ENCODE measurements at places on chromosomes 7 and 10.

DNA sequence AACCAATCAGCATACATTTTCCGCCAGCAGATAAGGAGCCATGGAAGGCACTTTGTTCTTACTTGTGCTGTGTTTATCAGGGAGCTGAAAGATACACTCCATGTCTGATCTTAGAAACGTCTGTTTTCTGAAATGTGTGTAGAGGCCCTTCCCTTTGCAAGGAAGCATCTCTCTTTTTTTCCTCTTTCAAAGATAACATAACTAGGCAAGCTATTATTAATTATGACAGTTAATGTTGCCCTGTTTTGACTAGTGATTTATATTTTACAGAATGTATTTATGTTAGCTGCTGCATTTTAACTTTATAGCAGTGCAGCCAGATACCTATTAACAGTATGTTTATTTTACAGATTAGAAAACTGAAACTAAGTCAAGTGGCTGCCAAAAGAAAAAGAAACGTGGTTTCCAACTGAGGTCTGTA lies 683.2 kb upstream of the IGFBP3 start:
- no peak for DNase-seq

DNA sequence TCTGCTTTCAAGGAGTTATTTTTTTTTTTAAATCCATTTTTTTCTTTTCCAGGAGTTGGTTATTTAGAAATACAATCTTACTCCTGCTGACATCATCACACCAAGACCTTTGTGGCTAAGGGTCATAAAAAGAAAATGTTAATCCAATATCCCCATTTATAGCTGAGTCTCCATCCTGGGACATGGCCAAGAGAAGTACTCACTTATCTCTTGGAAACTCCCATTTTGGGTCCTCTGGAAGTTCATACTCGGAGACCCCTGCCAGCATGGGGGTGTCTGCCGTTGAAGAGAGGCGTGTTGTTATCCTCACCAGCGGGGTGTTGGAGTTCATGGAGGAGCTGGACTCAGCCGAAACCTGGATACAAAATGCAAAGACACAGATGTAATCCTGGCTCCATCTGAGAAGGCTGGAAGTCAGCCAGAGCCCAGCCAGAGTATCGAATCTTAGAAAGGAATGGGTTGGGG lies 94.6 kb downstream of the FGFR2 start:
- no peak for DNase-seq

GRCh38 chr10:129756912-129757901 lies 206.9 kb downstream of the EBF3 start:
- DNase-seq = no peak

GRCh38 chr7:122304319-122304975 lies at the start of gene FEZF1:
Gene FEZF1, minus strand, starts transcription at chr7:122304750. Its CDS starts 313 bp downstream, at chr7:122304437.
- DNase-seq = no peak

DNA sequence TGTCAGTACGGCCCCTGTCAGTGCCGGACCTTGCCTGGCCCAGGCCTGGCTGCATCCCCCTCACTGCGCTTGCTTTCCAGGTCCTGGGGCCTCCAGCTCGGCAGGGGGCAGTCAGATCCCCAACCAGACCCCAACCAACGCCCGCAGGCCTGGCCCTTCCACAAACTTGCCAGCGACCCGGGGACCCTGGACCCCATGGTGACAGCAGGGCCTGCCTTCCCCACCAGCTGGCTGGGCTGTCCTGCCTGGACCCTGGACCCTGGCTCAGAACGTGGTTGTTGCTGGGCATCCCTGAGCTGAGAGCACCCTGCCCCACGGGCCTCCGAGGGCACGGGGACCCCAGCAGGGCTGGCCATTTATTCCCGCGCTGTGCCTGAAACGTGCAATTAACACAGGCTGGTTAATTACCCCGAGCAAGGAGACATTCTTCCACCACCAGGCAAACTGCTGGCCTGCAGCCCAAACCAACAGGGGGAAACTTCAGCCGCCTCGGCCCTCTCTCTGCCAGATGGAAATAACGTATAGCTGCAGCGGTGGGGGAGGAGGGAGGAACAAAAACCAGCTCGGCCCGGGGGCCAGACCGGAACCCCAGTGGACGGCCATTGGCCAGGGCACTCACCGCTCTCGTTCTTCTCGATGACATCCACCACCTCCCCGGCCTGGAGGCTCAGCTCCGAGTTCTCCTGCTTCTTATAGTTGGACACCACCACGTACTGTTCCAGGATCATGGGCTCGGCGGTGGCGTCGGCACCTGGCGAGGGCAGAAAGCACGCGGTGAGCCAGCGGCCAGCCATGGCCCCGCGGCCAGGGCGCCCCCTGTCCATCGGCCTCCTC lies 167.1 kb downstream of the NEURL1 start:
- DNase-seq = no peak

- no peak for DNase-seq
Observed at GRCh38 chr7:95520136-95520535, 34.4 kb downstream of the ASB4 start.

- no peak for DNase-seq
Observed at GRCh38 chr7:105157278-105157677, 143.3 kb downstream of the KMT2E start.

DNA sequence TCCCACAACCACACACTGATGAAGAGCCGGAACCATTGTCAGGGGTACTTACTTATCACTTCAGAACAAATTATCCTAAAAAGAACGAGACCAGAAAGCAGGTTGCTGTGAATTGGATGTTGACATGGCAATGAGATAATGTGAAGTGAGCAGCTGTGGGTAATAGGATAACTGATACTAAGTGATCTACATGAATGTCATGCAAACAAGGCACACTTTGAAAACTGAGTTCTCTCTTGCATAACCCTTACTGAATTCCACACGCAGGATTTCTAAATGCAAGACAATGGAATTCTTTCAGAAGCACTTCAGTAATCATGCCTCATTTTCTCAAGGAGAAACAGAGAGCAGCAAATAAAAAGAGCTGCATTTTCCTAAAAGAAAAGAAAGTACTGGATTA lies 242.5 kb upstream of the TMEM229A start:
- no peak for DNase-seq

DNA sequence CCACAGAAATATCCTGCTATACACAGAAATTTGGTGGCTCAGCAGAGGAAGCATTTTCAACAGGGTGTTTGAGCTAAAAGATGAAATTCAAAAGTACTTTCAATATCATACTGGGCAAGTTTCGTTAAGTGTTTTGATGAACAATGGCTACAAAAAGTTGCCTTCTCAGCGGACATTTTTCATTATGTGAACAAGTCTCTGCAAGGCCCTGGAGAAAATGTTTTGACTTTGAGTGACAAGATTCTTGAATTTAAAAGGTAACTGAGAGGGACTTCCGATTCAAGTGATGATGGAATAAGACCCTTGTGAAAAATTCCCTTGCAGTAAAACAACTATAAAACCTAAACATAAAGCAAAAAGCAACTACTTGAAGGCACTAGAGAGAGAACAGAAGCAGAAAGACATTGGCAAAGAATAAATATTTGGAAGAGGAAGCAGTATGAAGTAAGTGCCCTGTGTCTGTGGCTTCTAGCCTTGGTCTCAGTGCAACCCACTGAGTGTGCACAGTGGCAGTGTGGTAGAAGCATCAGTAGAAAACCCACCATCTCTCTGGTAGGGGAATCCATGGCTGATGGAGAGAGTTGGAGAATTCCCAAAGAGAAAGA lies 62.5 kb upstream of the NAMPT start:
- no peak for DNase-seq

- DNase-seq = no peak
Observed at GRCh38 chr7:150715293-150715692, 1.1 kb upstream of the GIMAP1 start.

GRCh38 chr7:106844279-106844997 lies 20.6 kb upstream of the PIK3CG start:
- no peak for DNase-seq

DNA sequence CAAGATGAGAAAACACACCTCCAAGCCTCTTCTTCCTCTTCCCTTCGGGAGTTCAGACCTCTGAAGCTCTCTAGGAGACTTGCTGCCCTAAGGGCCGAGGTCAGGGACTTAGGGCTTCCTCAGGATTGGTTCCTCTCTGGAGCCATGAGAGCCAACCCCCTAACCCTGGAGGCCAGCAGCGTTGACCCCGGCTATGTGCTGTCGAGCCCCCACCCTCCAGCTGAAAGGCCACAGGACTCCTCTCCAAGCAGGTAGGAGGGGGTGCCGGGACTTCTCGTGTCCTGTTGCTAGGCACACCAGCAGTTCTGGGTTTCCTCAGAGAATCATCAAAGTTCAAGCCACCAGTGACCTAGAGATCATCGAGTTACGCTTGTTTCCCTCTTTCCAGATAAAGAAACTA lies 87.4 kb downstream of the ARHGAP22 start:
- no peak for DNase-seq

DNA sequence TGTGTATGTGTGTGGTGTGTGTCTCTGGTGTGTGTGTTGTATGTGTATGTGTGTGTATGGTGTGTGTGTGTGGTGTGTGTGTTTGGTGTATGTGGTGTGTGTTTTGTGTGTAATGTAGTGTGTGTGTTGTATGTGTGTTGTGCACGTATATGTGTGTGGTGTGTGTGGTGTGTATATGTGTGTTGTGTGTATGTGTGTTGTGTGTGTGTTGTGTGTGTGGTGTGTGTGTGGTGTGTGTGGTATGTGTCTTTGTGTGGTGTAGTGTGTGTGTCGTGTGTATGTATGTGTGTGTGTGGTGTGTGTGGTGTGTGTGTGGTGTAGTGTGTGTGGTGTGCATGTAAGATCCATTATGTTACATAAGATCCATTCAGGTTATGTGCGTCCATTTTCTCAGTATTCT lies 21.9 kb upstream of the VIPR2 start:
- DNase-seq = no peak

- no peak for DNase-seq
Observed at GRCh38 chr7:23216021-23216420, 30.6 kb upstream of the GPNMB start.

GRCh38 chr7:85025312-85025756 lies 161.5 kb downstream of the SEMA3D start:
- no peak for DNase-seq

GRCh38 chr10:75099952-75100763 lies 11.3 kb upstream of the SAMD8 start:
- DNase-seq = peak; percentile 55

DNA sequence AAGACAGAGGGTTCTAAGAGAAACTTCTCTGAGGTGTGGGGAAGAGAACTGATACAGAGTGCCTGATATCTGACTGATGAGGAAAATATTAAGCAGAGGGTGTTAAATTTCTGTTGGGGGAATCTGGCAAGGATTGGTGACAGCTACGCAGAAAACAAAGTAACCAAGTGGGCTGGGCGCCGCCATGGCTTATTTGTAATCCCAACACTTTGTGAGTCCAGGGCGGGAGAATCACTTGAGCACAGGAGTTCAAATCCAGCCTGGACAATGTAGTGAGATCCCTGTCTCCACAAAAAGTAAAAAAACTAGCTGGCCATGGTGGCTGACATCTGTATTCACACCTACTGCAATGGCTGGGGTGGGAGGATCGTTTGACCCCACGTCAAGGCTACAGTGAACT lies 2.1 kb upstream of the C7orf25 start:
- no peak for DNase-seq

- no peak for DNase-seq
Observed at GRCh38 chr10:103739039-103739764, 116.2 kb downstream of the SH3PXD2A start.

DNA sequence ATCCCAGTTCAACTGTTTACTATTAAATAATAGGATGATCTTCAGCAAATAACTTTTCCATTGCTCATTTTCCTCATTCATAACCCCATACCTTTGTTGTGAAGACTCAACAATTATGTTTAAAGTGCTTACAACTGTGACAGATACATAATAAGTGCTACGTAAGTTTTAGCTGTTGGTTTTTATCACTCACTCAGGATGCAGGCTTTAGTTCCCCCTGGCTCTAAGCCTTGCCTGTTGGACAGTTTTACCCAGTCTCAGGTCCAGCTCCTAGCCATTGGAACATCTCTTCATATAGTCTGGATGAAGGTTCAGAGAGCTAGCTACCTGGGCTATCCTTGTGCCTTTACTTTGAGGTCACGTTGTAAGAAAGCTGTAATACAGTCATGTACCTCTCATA lies 353.2 kb downstream of the CRPPA start:
- no peak for DNase-seq

DNA sequence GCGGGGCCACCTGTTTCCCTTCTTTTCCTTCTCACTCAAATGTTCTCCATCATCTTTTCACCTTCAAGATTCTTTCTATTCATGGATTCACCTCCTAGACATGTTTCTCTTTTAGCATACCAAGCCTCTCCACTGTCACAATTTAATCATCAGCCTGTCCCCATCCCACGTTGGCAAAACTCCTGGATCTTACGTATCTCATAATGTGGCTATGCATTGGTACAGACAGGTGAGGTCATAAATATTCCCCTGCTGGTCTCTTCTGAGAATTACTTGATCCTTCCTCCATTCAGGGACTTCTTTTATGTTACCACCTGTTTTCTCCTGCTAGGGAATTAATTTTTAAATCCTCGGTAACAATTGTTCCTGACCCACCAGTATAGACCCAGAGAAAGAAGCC lies 262.6 kb upstream of the NEBL start:
- DNase-seq = no peak

- DNase-seq = no peak
Observed at GRCh38 chr7:137371616-137372015, 28.1 kb upstream of the PTN start.

DNA sequence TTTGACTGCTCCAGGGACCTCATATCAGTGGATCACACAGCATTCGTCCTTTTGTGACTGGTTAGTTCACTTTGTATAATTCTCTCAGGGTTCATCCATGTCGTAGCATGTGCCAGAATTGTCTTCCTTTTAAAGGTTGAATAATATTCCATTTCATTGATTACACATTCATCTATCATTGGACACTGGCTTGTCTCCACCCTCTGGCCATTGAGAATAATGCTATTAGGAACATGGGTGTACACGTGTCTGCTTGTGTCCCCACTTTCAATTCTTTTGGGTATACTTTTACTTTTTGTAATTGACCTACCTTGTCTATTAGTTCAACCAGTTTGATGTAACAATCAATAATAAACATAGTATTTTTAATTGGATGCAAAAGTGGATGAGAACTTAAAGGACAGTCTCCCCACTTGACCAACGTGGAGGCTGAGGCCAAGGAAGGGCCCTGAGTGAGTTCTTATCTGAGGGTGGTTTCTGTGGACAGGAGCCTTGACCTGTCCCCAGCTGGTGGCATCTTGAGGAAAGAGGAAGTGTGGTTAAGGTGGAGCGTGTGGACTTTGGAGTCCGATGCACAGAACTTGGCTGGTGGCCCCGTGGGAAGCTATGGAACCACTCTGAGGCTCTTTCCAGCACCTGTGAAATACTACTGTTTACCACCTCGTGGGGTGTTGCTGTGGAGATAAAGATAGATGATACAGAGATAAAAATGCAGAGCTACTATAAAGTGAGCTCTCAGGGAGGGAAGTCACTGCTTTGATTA lies 16.6 kb downstream of the WDFY4 start:
- DNase-seq = no peak

DNA sequence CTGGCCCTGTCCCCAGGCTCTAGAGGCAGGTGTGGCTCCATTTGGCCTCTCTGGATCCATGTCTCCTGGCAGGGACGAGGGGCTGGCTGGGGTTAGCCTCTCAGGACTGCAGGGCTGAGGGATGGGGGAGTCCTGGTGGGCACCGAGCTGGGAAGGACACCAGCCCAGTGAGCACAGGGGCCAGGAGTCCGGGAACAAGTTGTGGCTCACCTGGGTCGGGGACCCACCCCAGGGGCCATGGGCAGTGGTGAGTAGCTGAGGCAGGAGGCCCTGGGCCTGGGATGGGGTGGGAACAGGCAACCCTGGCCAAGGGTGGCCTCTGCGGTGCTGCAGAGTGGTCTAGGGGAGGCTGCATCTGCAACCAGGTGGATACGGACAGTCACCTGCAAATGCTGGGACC lies 24.1 kb downstream of the ANTXRL start:
- DNase-seq = no peak

Data from stimulated activated CD8-positive, alpha-beta memory T cell treated with anti-CD3 and anti-CD28 coated beads, Interleukin-7, amount 100 ng/mL, for 1 hour (primary cell).